ENCODE measurements at places on chromosomes 13 and 19.

DNA sequence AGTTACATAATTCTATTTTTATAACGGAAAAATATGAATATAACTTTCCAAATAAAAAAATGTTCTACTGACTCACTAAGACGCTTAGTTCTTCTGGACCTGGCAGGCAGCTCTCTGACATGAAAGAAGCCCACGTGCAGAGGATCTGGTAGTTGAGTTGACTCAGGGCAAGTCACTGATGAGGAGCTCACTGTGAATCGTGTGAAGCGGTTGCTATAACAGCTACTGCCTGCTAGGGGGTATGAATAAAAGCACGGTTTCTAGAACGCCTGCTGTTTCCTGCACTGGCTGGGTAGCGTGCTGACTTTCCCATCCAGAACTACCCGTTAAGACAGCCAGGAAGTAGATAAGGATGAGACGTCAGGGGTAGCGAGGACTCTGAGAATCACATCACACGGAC lies 54.7 kb upstream of the WASF3 start:
- DNase-seq = peak; percentile 44

DNA sequence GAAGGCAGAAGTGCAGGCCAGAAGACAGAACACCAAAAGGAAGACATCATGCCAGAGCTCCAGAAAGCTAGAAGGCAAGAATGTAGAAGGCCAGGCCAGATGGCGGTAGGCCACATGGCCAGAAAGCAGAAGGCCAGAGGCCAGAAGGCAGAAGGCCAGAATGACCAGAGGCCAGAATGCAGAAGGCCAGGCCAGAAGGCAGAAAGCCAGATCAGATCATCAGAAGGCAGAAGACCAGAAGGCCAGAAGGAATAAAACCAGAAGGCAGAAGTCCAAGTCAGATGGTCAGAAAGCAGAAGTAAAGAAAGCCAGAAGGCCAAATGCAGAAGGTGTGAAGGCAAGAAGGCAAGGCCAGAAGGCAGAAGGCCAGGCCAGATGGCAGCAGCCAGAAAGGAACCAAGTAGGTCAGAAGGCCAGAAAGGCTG lies 185.0 kb downstream of the TUBA3C start:
- no peak for DNase-seq

DNA sequence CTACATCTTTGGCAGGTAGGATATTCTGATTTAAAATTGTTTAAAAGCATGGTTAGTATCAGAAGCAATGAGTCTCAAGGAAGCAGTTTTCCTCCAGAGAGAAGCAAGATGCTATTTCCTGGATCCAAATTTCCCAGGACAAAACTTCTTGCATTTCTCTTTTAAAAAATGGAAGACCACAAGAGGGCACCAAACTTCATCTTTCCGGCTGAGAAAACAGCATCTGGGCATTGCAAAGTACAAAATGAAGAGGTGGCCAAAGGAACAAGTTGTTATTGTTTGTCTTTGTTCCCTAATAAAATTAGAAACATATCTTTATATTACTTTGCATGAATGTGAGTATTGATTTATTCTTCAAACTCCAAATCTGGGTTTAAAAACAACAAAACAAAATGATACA lies 60.0 kb upstream of the LRCH1 start:
- DNase-seq = peak; percentile 89

GRCh38 chr13:20006206-20006605 lies 47.7 kb downstream of the ZMYM2 start:
- DNase-seq = no peak

DNA sequence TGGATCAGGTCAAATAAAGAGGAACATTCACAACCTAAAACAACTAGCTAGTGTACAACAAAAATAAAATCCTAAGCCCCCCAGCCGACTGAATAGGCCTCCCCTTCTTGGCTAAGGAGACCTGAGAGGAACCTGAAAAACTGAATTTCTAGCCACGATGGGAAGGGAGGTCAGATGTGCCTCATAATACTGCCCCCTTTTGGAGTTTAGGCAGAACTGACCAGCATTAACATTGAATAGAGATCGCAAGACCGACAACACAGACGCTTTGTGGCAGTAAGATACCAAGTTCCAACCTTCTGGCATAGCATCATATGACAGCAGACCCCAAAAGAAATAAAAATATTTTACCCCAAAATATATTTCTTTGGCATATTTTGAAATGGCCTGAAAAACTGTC lies 15.9 kb downstream of the CBY2 start:
- peak; percentile 50 for DNase-seq

GRCh38 chr13:113028336-113029060 lies 59.5 kb downstream of the MCF2L start:
- DNase-seq = no peak
